ENCODE measurements at places on chromosomes 13 and 19.

GRCh38 chr13:33483471-33483870, 197.9 kb upstream of the STARD13 start:
- no peak for DNase-seq

DNA sequence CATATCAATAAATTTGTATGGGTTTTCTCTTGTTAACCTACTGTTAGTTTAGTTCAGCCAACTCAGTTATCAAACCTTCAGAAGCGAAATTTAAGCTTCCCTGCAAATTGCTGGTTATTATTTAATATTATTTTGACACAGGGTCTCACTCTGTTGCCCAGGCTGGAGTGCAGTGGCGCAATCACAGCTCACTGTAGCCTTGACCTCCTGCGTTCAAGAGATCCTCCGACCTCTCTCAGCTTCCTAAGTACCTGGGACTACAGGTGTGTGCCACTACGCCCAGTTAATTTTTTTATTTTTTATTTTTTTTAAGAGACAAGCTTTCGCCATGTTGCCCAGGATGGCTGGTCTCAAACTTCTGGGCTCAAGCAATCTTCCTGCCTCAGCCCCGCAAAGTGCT, 6.2 kb downstream of the CAB39L start:
- DNase-seq, result no peak

- peak; percentile 63 for DNase-seq
Measured at GRCh38 chr19:39401549-39402345, 4.9 kb upstream of the ZFP36 start.

- no peak for DNase-seq
Measured at GRCh38 chr19:54881884-54882283, 7.8 kb downstream of the FCAR start.

DNA sequence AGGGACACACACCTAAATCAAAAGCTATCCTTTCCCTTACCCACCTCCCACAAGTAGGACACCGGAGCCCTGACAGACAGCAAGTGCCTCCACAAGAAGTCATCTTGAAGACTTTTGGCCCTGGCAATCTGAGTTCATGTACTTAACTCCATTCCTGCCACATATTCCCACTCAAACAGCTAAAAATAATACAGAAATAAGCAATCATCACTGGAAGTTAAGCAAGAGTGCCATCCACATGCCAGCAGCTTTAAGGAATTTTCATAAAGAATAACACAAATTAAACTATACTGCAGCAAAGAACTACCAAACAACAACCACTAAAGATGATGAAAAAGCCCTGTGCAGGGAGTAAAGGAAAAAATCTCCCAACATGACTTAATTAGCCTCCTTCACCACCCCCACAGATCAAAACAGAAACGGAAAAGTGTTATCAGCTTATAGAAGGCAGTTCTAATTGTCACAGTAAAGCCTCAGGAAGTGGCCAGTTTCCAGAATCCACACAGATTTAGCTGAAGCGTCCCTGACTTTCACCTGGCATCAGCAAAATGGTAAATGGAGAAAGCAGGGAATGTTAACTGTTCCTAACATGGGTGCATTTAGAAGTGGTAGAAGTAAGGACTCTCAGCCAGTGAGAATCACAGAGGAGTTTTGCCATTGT, 343.9 kb downstream of the TBC1D4 start:
- no peak for DNase-seq

DNA sequence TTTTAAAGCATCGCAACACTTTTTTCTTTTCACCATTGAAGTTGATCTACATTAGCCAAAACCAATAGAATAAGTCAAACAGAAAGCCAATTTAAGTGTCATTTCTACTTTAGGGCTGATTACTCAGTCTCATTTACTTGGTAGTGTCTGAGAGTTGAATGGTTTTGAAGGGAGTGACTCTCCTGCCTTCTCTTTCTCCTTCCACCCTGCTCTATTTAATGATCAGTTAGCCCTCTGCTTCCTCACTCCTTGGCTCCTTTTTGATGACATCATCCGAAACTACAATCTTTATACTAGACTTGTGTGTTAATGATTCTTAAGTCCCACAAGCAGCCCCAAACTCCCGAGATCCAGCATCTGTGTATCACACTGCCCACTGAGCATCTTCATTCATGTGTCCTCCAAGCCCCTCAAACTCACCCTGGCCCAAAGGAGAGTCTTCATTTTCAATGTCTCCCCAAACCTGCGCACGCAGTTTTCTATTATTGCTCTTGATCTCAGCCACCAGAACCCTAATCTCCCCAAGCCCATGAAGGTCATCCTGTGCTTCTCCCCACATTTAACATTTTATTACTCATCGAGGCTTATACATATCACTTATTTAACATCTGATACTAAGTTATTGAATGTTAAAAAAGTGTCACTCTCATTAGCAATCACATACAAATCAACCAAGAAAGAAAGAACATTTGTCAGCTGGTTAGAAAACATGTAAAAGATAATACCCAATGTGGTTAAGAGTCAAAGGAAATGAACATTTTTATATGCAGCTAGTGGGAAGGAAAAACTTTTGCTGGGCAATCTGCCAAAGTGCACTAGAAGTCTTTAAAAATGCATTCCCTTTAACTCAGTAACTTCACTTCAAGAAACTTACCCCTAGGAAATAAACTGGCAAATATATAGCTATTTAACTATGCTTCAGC, 32.2 kb upstream of the ARGLU1 start:
- no peak for DNase-seq

- no peak for DNase-seq
Measured at GRCh38 chr13:98938801-98939200, 39.1 kb downstream of the DOCK9 start.
